ENCODE measurements at places on chromosomes 1 and 21.

GRCh38 chr1:180961622-180962021, 48.9 kb downstream of the KIAA1614 start:
- no peak for DNase-seq

- DNase-seq: no peak
These were observed 13.2 kb downstream of the ESRRG start for GRCh38 chr1:216710055-216710454.

- no peak for DNase-seq
These were observed 37.0 kb downstream of the LRIG2 start for GRCh38 chr1:113109908-113110554.

DNA sequence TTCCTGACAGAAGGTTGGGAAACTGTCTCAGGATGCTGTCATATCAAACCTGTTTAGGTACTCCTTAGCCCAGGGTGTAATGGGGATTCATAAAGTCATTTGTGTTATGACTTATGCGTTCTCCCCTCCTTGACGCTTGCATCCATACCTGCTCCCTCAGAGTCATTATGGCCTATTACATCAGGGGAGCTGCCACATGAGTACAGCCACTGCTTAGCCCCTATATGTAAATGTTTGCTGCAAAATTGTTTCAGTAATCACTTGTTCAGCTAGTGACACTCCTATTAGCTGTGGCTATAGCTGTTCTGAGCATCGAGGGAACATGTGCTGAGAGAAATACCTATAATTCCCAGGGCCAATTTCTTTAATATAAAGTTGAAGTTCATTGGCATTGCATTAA, 10.5 kb downstream of the NTNG1 start:
- no peak for DNase-seq

DNA sequence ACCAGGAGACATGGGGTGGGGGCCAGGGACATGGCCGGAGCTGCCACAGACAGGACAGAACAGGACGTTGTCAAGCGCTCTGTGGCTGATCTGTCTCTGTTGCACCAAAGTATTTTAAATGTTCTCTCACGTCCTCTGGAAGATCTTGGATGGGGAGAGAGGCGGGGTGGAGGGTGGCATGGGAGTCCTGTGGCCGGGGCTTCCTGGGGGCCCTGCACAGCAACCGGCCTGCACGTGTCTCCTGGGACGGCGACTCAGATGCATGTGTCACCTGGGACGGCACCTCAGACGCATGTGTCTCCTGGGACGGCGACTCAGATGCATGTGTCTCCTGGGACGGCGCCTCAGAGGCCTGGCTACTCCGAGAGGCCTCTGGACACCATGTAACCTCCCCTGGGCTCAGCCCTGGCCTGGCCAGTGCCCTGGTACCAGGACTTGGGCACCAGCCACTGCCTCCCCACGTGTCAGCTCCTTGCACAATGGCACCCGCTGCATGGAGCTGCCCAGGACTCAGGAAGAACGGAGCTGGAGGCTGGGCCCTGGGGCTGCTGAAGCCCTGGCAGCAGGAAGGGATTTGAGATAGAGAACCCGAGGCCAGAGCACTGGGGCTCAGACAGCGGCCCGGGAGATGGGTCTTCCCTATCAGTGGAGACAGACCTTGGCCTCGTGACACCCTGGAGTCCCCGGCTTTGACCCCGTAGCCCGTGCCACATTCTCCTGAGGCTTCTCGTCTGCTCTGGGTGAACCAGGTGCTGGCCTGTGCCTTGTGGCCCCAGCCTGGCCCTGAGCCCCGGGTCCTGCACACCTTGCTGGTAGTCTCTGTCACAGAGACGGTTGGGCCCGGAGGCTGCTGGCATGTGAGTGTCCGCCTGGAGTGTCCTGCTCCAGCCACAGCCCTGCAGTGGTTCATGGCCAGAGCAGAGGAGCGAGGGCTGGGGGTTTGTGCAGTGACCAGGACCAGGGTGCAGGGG, 14.7 kb upstream of the SLC19A1 start:
- no peak for DNase-seq

- DNase-seq: no peak
These were observed 98.0 kb downstream of the LMO4 start for GRCh38 chr1:87426463-87427249.

DNA sequence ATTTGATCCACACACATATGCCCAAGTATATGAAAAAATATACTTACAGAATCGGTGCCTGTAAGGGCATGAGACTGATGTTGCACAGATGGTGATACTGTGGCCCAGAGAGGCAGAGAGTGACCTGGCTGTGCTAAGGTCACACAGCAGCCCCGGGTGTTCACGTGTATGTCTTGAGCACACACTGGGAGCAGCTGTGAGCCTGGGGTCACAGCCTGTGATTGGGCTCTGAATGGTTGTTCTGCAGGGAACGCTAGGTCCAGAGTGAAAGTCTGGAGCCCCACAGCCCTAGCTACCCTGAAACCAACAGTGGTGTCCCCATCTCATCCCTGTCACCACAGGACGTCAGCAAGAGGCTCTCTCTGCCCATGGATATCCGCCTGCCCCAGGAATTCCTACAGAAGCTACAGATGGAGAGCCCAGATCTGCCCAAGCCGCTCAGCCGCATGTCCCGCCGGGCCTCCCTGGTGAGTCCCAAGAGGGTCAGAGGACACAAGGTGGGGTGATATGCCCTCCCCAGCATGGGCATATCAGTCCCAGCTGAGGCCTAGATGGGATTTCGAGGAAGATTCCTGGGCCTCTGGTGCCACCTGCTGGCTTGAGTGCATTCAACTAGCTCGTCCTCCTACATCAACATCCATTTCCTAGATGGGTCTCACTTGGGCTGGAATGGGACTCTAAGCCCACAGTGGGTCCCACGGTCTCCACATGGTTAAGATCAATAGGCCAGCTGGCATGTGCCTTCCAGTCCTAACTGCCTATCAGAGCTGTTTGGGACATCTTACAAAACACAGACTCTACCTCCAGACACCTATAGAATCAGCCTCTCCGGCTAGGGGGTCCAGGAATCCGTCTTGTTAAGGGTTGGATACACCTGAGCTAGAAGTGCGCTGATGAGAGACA, 19.7 kb downstream of the CDK18 start:
- peak; percentile 71 for DNase-seq

DNA sequence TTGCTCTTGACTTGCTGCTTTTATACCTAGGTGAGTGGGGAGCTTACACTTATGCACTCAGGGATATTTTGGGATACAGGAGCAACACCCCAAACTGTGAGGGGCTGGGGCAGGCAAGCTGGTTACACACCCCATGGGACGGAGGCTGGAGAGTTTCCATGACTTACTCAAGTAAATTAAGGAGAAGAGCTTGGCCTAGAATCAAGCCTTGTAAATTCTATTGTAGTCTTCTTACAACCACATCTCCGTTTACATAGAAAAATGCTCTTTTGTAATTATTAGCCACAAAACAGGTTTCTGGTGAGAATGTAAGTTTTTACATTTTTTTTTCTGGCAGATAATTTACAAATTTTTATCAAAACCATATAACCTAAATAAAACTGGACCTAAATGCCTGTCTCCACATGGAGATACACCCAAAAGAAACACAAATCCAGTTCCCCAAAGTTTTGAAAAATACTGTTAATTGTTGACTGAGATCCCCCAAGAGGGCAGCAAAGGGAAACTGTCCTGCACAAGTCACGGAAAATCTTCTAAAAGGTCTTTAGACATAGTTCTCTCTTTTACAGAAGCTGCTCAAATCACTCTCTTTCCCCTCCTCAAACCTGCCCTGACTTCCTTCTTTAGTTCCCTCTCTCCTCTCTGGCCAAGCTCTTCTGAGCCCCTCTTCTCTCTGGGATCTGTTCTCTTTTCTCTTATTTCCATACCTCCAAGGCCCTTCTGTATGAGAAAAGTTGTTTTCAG, 134.0 kb downstream of the HIVEP3 start:
- no peak for DNase-seq

GRCh38 chr21:43734928-43735229, 15.9 kb downstream of the PDXK start:
- no peak for DNase-seq

DNA sequence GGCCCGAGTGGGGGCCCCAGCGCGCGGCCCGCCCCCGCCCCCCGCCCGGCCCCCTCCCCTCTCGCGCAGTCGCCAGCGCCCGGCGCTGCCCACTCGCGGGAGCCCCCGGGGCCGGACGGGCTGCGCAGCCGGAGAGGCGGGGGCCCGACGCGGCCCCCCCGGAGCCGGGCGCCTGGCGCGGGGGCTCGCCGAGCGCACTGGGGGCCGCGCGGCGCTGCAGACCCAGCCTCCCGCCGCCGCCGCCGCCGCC, 146 bp upstream of the ZNF362 start:
- no peak for DNase-seq

GRCh38 chr1:168340781-168341482, 60.3 kb downstream of the TBX19 start:
- no peak for DNase-seq

DNA sequence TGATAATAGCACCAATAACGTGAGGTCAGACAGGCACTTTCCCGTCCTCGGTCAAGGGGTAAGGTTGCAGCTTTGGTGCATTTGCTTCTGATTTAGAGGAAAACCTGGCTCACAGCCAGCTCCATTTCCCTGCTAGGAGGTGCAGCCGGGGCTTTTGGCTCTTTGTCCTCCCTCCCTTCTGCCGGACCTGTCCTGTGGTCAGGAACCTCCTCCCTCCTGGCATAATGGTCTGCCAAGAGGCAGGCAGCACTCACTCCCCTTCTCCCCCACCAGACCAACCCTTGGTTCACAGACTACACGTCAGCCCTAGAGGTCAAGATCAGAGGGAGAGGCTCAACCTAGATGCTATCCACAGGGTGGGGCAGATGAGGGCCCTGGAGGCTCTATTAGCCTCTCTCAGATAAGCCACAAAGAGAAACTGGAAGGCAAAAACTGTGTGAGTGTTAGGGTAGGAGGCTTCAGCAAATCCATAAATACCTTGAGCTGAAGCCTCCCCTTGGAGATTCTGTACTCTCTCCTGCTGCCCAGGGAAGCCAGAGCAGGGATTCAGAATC, 64.8 kb downstream of the PLXNA2 start:
- no peak for DNase-seq

DNA sequence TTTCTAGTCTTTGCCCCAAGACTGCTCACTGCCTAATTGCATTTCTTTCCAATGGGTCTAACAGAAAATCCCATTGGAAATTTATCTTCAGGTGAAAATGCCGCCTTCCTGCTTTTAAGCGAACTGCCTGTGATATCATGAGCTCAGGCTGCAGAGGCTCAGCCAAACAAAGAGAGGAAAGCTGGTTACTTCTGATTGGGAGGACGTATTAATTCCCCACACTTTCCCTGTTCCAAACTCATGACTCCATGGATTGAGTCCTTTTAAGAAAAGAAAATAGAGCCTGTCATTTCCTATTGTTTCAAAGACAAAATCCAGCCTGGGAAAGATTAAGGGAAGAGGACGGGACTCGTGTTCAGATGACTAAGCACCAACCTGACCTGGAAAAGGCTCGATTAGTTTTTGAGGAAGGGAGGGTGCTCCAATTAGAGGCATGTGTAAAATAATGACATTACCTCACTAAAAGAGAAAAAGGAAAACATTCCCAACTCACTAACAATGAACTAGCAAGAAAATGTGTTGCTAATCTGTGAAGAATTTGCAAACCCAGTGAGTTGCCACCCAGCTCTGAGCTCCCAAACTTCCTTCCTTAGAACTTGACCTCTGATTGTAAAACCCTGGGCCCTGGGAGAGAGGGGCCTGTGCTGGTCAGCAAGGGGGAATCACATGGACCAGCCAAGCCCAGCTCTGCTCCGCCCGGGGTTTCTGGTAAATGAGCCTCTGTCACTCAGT, 61.2 kb downstream of the TCP10L start:
- no peak for DNase-seq

DNA sequence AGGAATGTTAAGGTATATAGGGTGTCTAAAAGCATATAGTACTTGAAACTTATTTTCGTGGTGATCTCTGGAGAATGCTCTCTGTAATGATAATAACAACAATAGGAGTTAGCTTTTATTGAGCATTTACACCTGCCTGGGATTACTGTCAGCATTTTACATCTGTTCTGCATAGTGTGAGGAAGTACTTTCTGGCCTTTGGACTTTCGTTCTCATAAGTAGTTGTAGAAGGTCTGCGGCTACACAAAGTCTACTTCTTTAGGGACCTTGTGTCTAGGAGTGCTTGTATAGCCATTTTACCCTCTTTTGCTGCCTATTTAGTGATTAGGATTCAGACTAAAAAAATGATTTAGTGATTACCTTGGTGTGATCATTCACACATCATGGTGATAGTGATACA, 103.6 kb upstream of the GPR52 start:
- no peak for DNase-seq

DNA sequence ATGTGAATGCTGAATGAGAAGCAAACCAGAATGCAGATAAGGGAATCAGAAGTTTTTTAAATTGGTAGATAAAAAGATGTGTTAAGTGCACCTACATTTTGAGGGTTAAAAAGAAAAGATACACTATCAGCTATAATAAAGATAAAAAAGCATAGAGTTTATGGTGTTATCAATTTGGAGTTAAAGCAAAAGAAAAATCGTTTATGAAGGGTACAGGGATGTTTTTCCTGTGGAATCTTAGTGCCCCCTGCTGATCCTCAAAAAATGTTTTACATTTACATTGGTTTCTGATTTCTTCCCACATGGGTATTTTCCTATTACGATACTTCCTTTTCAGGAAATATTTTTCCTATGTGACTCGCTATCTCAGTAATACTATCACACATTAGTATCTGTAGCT, 293.5 kb downstream of the MRPL39 start:
- no peak for DNase-seq

GRCh38 chr1:156368157-156368658, 803 bp upstream of the RHBG start:
- DNase-seq: no peak

GRCh38 chr1:38129971-38130370, 83.4 kb upstream of the POU3F1 start:
- DNase-seq: no peak

DNA sequence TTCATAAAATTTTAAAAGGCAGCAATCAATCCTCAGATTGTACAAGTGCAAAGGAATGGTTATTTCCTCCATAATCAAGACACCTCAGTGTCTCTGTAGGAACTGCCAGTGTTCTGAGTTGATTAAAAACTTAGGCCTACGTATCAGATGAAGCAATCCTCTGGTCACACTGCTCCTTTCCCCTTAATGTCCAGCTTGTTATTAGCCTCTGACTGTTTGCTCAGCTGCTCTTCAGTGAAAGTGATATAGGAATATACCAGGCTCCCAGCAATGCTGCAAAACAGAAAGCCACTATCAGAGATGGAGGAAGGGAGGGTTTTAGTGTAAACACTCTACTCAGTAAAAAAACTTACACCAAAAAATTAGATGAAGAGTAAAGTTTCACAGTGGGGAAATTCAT, 49.8 kb downstream of the SLC35D1 start:
- no peak for DNase-seq

DNA sequence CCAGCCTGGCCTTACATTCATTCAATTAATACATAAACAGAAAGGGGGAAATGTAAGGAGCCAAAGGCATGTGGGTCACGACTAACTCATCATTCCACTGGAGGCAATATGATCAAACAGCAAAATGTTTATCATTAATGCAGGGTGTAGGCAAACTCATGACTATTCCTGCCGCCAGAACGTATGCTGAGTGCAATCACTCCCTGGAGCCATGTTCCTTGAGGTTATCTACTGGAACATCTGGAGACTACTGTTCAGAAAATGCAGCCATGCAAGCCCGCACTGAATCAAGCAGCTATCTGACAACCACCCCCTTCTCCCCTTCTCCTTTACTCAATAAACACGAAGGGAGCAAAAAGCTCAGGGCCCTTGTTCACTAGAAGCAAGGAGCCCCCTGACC, 267.6 kb downstream of the COL11A1 start:
- DNase-seq: no peak
